Skin of body (tissue), 3 donors: ENCODE measurements at places on chromosomes 11 and 22.

DNA sequence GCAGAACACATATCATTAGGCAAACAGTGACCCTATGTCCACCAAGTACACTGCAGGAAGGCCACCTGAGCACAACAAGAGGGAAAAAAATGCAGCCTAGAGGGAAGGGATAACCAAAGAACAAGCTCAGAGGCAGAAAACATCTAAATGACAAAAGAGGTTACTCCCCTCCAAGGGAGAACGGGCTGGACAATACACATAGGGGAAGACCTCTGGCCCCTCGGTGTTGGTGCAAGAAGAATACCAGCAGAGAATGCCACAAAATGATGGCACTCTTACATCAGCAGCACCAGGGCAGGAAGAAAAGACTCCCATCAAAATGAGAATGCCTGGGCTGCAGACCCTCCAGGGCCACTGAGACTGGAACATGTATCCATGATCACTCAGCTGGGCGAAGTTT lies 66.6 kb upstream of the OPCML start:
- no peak for DNase-seq

DNA sequence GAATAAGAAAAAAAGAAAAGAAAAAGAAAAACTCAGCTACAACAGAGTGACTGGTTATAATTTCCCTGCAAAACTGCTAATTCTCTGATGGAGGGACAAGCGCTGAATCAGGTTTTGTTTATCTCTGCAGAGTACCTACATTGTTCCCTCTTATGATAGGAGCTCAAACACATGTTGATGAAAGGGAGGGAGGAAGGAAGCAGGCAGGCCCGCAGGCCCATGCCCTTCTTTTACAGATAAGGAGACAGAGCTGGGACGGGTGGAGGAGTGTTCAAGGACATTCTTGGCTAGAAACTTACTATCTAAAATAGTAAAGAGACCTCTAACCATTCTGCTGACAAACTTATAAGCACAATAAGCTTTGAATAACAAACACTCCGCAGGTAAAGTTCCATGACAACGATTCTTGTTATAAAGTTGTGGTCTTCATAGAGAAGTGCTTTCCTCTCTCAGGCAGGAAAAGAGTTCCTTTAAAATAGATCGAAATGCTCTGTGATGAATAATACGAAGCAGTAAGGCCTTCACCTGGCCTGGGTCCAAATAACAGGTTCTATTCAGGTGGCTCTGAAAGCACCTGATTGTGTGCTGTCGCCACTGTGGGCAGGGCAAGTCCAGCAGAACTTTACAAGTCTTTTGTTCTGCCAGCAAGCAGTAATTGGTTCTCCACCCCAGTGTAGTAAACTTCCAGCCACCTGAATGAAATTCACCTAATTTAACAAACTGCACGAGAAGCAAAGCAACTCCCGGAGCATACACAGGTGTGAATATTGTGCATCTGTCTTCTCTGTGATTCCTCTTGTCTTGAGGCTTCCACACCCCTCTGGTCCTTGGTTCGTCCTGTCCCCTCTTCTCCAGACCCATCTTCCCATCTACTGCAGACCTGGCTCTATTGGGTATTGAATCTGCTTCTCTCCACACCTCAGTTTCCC lies 15.3 kb upstream of the MICAL2 start:
- DNase-seq = no peak

DNA sequence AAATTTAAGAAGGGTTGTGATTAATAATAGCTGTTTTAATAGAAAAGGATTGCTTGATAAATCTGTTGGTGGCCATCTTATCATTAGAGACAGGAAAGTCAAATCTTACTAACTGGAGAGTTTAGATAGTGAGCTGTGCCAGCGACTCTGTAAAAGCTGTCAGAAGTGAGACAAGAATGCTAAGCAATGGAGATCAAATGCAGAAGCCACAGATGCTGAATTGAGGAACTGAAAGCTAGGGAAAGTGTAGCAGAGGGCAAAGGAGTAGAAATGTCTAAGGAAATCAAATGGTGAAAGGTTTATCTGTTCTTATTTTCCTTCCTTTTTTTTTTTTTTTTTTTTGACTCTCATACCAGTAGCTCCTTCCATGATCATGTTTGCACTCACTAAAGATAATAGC lies 13.7 kb downstream of the MS4A13 start:
- no peak for DNase-seq

DNA sequence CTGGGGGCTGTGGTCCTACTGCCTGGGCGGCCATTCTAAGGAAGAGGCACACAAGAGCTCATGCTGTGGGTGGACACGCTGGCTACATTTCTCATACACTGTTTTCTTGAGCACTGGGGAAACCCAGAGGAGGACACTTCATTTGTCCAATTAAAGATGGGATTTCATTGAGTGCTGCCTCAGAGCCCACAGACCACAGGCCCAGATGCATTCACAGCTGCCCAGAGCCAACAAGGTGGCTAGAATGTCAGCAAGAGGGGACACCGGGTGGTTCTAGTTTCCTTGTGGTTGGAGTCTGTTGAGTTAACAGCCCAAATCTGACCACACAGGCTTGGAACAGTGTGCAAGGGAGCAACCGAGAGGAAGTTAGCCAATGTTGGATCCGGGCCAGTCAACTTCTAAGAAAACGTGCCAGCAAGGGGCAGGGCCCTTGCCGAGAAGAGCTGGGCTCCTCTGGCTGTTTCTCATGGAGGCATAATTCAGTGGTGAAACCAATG lies 35.0 kb upstream of the SORL1 start:
- DNase-seq = peak; percentile 56

DNA sequence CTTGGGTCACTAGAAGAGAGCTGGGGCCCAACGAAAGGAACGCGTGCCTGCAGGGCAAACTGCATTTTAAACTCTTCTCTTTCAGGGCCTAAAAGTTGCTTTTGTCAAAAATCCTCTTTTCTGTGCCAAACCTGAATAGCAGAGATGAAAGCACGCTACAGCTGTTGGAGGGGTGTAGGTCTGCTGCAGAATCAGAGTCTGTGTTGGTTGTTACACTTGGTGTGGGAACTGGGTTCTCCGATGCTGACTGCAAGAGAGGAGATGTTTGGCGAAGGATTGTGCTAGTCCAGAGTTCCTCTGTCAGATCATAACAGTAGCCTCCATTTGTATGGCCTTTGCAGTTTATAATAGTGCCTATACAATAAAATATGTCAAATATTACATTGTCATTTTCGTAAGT lies 41.8 kb downstream of the BARX2 start:
- DNase-seq = no peak

- DNase-seq = no peak
Measured at GRCh38 chr22:38970551-38970950, 11.6 kb upstream of the APOBEC3B start.

DNA sequence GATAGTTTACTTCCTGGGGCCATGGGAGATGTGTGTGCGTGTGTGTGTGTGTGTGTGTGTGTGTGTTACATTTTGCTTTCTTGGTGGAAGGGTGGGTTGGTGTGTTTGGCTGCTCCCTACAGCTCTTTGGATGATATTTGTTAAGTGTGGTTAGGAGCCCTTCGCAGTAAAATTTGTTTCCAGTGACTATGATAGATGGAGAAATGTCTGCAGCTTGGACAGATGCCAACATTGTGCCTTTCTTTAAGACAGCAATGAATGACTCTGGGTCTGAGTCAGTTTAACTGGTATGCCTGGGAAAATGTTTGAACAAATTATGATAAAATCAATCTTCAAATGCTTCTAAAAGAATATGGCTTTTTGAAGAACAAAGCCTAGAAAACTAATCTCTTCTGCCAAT lies 102.7 kb upstream of the TRPC6 start:
- peak; percentile 2 for DNase-seq

DNA sequence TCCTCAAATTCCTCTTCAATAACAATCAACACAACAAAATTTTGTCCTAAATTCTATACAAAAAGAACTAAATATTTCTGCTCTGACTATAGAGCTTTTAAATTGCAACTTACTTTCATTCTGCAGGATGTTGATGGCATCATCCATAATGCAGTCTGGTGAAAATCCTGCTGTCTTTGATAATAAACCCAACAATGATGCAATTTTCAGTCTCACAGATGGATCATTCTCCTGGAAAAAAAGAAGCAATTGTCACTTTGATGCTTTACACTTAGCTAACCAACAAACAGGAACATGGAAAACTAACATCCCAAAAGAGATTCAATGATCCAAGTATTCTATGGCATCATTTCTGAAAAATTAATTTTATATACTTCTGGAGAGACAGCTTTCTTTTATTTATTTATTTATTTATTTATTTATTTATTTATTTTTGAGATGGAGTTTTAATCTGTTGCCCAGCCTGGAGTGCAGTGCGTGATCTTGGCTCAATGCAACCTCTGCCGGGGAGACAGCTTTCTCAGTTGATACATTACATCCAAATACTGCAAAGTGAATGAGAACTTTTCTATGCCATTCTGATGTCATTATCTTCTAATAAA lies 13.0 kb downstream of the INTS4 start:
- no peak for DNase-seq

GRCh38 chr11:66509131-66509561 lies 1.3 kb upstream of the BBS1 start:
- DNase-seq = no peak

DNA sequence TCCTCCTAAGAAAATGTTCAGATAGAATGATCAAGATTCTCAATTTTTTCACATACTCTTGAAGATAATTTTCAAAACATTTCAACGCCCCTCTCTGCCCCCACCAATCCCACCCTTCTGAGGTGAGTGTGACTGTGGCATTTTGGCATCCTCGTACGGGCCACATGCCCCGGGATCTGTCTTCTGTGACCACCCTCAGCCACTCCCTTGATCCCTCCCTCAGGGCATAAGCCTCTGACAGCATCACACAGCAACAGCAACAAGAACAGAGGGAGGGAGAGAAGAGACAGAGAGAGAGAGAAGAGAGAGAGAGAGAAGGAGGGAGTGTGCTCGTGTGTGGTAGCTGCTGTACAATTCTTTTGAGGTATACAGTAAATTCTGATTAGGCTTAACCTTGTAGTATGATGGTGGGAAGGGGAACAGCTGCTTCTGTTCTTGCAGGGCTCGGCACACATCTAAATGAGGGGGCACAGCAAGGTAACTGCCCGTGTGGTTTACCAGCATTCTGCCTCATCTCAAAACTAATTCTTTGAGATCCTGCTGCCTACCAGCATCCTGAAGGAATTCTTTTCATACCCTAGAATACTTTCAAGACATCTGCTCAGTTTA lies 21.4 kb downstream of the SCUBE2 start:
- no peak for DNase-seq

DNA sequence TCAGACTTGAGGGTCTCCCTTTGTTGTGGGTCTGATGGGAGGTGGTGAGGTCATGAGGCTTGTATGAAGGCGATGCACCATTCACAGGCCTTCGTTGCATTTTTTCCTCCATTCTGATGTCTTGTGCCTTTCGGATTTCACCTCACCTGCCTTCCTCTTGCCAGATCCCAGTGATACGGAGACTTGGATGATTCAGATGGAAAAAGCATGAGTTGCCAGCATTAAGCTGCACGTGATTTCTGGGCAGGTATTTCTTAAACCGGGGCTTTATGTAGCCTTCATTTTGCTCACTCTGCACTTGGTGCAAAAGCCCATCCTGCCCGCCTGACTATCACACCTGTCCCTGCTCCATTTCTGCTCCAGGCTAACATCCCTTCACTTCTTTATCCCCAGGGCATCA lies 216.7 kb downstream of the SNX19 start:
- DNase-seq = no peak

DNA sequence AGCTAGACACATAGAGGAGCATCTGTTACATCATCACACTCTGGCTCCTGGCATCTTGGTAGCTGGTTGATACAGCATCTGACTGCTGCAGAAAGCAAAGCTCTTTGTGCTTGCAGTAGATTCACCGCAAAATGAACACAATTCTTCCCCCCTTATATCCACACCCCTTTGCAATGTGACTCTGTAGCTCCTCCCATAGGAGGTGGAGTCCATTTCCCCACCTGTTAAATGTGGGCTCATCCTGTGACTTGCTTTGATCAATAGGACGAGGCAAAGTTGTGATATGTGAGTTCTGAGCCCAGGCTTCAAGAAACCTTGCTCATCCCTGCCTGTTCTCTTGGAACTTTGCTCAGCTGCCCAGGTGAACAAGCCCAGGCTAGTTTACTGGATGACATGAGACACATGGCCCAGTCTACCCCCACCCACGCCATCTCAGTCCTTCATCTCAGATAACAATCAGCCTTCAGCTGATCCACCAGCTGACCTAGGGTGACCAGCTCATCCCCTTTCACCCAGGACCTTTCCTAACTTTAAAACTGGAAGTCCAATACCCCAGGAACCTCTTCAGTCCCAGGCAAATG lies 272.2 kb downstream of the TENM4 start:
- no peak for DNase-seq

DNA sequence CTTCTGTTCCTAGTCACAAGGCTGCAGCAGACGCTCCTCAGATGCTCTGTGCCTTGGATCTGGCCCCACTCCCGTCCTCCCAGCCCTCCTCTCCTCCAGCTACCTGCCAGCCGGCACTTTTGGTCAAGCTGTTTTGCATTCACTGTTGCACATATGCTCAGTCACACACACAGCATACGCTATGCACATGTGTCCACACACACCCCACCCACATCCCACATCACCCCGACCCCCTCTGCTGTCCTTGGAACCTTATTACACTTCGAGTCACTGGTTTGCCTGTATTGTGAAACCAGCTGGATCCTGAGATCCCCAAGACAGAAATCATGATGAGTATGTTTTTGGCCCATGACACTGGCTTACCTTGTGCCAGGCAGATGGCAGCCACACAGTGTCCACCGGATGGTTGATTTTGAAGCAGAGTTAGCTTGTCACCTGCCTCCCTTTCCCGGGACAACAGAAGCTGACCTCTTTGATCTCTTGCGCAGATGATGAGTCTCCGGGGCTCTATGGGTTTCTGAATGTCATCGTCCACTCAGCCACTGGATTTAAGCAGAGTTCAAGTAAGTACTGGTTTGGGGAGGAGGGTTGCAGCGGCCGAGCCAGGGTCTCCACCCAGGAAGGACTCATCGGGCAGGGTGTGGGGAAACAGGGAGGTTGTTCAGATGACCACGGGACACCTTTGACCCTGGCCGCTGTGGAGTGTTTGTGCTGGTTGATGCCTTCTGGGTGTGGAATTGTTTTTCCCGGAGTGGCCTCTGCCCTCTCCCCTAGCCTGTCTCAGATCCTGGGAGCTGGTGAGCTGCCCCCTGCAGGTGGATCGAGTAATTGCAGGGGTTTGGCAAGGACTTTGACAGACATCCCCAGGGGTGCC lies 109.8 kb downstream of the BCR start:
- peak; percentile 54 for DNase-seq

DNA sequence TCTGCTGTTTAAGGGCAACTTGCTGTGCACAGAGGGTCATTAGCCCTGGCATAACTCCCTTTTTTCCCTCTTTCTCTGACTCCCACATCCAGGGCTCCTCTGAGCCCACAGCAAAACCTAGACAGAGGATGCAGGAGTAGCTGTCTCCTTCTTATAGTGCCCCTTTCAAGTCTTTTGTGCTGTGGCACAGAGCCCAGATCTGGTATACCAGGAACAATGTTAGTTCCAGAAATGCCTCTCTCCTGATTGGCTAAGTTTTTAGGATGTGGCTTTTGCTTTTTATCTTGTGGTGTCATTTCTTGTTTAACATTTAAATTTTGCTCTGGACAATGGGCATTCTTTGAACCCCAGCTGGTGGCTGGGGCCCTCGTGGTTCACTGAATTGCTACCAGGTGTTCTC lies 25.6 kb upstream of the RRM1 start:
- no peak for DNase-seq

GRCh38 chr11:15893080-15893492 lies 463.3 kb downstream of the SOX6 start:
- DNase-seq = peak; percentile 29
